ENCODE measurements at places on chromosomes 5 and 9. TPM values are rescaled to one million over a fixed set of nuclear protein-coding genes. Genes with fewer than 3 reads are reported as not detected.

MYMK gene
- not detected for total RNA-seq

CCNO gene
- not detected for total RNA-seq

PCSK5 gene
- 22.8 TPM for total RNA-seq

SLC38A9 gene
- total RNA-seq: 24.4 TPM

DNA sequence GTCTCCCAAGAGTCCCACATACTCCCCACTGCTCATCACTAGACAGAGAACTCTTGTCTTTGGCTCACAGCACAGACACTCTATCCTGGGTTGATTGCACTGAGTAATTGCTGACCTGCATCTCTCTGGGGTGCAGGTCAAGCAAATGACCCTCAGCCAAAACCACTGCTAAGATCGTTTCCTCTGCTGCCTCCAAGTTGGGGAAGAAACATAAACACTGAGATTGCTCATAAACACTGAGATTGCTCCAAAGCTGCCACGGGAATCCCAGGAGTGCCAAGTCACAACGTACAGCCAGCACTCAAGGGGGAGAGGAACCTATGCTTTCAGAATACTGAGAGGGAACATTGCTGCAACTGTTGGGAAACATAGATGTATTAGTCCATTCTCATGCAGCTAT is 1402.1 kb upstream of the ACO1 start:
- no peak for DNase-seq

DNA sequence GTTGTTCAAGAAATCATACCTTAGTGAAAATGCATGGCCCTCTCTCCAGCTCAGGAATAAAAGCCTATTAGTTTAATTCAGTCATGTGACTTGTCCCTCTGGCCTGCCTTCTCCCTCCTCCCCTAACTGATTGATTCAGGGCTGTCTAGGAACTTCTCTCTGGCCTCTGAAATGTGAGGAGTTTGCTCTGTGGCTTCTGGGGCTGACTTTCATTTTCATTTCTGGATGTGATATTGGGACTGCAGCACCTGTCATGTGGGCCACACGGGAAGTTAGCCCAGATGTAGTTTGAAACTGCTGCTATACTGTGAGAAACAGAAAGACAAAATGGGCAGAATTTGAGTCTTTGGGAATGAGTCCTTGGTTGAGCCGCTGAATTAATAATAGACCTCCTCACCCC is 44.8 kb downstream of the PARP8 start:
- peak; percentile 64 for DNase-seq

- no peak for DNase-seq
Measured at GRCh38 chr9:72292874-72293607, 72.0 kb downstream of the ZFAND5 start.

- no peak for DNase-seq
Measured at GRCh38 chr5:138468133-138468965, 3.1 kb downstream of the EGR1 start.

- no peak for DNase-seq
Measured at GRCh38 chr9:108997112-108997511, 16.2 kb downstream of the CTNNAL1 start.

DNA sequence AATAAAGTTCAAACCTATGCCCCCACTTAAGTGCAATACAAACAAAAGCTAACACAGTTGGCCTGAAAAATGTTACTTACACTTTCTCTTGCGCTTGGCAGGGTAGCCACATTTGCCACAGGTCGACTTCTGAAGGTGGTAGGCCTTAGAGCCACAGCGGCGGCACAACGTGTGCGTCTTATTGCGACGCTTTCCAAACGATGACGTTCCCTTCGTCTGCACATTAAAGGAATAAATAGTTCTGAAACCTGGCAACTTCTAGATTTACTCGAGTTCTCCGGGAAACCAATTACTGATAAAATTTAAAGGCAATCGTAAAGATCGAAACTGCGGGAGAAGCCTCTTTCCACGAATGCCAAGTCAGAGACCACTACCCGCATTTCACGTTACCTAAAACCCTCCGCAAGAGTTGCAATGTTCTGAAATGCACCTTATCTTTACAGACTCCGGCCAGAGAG is 602 bp downstream of the RPL37 start:
- DNase-seq: peak; percentile 25

- no peak for DNase-seq
Measured at GRCh38 chr5:74622122-74622521, 18.4 kb downstream of the ENC1 start.

DNA sequence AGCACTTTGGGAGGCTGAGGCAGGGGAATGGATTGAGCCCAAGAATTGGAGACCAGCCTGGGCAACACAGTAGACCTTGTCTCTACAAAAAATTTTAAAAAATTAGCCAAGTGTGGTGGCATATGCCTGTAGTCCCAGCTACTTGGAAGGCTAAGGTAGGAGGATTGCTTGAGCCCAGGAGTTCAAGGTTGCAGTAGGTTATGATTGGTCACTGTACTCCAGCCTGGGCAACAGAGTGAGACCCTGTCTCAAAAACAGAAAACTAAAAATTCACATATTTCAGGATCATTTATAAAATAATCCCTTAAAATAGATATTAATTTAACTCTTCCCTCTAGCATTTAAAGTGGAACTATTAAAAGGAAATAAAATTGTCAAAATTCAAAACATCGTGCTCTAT is 3.4 kb downstream of the FCHO2 start:
- no peak for DNase-seq

DNA sequence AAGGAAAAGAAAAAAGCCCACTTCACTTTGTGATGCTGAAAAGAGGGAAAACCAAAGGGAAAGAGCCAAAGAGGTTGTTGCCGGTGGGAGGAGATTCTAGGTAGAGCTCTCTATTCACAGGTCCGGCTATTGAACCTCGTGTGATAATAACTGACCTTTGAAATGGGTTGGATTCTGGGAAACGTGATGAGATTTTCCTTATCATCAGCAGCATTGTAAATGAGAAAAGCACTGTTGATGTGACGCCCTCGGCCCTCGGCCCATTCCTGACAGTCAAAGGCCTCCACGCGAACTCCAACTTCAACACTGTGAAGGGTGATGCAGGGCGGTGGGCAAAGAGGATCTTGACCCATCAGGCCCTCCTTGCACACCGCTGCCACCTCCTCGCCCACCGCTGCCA is 43.3 kb downstream of the ZCCHC9 start:
- no peak for DNase-seq

GRCh38 chr9:15293084-15293483 is 13.9 kb downstream of the TTC39B start:
- DNase-seq: no peak

GRCh38 chr9:123687246-123687751 is 242.6 kb downstream of the DENND1A start:
- no peak for DNase-seq

DNA sequence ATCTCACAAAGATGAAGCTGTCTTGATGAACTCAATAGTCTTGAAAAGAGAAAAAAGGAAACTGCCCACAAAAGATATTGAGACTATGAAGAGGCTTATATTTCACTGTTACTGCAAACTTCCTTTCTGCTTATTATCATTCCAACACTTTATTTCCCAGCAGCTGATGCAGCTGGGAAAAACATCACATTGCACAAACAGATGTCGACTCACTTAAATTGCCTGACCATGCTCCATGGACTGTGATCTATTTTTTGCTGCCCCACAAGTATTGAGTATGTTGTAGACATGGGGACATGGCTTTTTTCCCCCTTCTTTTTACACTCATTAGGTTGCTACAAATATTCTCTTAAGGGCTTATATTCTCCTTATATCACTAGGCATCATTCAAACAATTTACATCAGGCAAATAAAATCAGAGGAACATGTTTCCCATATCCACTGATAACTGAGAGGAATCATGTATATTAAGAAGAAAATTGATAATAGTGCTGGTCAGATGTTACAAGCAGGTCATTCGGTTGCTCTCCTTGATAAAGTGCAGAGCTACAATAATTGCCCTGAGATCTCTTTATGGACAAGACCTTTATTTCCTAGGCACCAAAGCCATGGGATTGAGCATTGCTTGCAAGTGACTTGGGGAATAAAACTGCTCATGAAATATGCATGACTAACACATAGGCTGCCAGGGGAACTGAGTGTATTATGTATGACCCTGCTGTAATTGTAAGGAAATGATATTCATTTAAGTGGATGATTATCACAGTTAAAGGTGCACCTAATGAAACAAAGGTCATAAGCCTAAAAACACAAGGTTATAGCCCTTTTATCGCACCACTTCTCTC is 509.9 kb downstream of the ZNF608 start:
- no peak for DNase-seq

DNA sequence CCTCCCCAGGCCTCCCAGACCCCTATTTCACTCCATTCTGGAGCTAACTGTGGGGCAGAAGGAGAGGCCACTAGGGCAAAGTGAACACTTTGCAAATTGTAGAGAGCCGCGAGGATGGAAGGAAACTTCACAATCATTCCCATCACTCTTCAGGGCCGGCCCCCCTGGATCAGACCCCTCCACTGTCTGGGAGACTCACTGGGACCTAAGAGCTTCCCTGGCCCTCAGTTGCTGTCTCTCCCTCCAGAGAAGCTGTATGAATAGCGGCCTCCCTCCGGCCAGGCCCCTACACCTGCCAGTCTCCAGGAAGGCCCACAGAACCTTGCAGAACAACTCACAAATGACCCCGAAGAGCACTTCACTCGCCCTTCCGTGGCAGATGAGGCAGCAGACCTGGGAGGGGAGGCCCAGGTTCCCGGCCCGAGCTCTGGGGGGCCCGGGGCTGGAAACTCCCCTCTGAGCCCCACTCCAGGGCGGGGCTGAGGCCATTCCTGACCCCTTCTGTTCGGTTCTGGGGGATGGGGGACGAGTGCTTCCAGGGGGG is 141.9 kb upstream of the IER5L start:
- no peak for DNase-seq

DNA sequence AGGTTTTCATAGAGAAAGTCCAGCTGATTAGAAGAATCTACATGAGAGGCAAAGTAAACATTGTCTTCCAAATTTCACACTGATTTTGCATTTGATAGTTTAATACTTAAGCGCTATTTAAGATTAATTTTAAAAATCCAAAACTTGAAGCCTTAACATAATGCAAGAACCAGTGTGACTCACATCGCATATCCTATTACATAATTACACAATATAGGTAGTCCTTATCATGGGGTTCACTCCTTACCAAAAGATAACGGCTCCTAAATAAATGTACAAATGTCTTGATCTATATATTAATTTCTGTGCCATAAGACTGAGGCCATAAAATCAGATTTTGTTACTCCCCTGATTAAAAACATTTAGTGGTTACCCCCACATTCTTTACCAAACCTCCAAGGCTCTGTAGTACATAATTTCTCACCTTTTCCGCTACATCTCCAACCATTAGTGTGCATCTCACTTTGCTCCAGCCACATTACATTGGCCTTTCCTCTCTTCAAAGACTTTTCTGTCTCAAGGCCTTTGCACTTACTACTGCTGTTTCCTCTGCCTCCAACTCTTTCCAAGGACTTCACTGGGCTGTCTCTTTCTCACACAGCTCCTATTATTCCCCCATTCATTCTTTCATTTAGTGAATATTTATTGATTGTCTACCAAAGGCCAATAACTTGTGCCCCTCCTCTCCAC is 1.0 kb downstream of the RIOK2 start:
- DNase-seq: no peak

GRCh38 chr9:5622016-5622415 is 6.9 kb upstream of the RIC1 start:
- DNase-seq: no peak

DNA sequence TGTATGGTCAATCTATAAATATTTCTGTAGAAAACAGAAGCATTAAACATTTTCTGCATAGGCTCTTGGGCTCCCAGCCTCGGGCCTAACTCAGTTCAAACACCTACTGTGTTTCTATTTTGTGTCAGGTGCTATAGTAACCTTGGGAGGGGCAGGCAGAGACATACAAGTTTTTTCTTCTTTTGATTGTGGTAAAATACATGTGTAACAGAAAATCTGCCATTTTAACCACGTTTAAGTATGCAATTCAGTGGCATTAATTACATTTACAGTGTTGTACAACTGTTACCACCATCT is 40.8 kb upstream of the FOXE1 start:
- DNase-seq: no peak

GRCh38 chr5:83831834-83832233 is 111.2 kb upstream of the HAPLN1 start:
- no peak for DNase-seq

DNA sequence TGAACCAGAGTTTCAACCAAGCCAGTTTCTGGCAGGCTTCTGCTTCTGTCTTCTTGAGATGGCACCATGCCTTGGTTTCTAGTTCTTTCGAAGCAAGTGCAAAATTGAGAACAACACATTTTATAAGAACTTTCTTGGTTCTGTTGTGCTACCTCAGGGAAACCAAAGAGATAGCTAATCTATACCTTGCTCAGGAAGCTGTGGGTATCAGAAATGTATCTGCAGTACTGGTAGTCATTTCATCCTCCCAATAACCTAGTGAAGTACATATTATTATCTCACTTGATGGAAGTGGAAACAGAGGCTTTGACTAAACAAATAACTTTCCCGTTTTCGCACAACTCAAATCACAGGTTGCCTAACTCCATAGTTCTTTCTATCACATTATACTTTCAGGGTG is 246.6 kb downstream of the ENC1 start:
- no peak for DNase-seq

- DNase-seq: no peak
Measured at GRCh38 chr9:99134893-99135341, 30.0 kb downstream of the TGFBR1 start.

DNA sequence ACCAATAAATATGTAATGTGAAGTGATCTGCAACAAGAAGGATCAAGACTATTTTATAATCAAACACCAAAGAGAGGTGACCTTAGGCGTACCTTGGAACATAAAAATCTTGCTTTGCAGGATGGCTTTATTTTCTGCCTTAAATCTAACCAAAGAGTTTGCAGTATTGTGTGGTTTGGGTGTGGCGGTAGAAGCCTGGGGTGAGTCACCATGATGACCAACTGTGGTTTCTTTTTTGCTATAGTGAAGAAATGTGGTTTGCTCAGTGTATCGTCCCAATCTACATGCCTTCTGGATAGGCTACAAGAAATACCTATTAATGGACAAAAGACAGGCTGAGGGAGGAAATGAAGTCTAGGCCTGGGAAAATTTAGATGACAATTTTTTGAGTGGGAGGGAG is 5.1 kb upstream of the CAST start:
- DNase-seq: no peak

GRCh38 chr5:141709699-141710267 is 27.8 kb upstream of the ARAP3 start:
- no peak for DNase-seq

- DNase-seq: no peak
Measured at GRCh38 chr9:27352457-27353165, 55.7 kb upstream of the EQTN start.

GRCh38 chr5:98425640-98426039 is 347.8 kb upstream of the RGMB start:
- DNase-seq: no peak

GRCh38 chr5:96875791-96876291 is 459 bp upstream of the ERAP2 start:
- DNase-seq: peak; percentile 51
